ENCODE measurements at places on chromosomes 3 and 15.

- no peak for DNase-seq
Measured at GRCh38 chr3:190912736-190913135, 50.2 kb upstream of the GMNC start.

DNA sequence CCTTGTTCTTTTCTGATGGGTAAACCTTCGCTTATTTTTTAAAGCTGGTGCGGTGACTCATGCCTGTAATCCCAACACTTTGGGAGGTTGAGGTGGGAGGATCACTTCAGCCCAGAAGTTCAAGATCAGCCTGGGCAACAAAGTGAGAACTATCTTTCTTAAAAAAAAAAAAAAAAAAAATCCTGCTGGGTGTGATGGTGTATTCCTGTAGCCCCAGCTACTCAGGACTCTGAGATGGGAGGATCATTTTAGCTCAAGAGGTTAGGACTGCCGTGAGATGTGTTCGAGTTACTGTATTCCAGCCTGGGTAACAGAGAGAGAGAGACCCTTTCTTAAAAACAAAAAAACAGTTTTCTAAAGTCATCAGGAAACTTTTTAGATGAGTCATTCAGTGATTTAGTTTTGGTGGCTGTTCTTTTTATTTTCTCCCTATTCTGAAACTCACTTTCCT lies 37.7 kb downstream of the SLMAP start:
- no peak for DNase-seq

- no peak for DNase-seq
Measured at GRCh38 chr15:44441095-44441501, 13.7 kb downstream of the CTDSPL2 start.

DNA sequence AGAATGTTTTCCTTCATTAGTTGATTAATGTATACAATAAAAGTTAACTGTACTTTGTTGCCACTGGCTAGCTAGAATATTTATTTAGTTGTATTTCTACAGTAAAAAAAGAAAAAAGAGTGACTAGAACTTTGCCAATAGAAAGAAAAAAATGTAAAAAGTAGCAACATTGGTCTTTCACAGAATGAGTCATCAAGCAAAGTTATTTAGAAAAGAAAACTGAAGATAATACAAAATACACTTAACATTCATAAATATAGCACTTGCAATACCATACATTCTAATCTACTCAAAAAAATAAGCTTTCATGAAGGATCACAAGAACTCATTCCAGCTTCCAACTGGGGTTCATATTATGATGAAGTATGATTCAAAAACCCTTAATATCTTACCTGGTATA lies 83.4 kb downstream of the AQR start:
- DNase-seq, result no peak

DNA sequence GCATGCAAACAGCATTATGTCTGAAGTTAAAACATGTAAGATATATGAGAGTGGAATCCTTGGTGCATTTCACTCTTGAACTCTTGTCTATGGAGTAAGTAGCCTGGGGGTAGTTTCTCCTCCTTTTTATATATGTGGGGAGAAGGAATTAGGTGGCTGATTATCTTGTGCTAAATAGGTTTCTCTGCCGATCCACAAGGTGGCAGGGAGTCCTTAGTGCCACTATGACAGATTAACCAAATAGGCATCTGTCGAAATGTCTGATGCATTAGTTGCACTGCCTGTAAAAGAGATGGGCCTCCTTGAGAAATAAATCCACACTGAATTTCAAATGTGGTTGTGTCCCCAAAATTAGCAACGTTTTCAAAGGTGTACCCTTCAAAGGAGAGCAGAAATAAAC lies 170.1 kb downstream of the CNTN4 start:
- no peak for DNase-seq

DNA sequence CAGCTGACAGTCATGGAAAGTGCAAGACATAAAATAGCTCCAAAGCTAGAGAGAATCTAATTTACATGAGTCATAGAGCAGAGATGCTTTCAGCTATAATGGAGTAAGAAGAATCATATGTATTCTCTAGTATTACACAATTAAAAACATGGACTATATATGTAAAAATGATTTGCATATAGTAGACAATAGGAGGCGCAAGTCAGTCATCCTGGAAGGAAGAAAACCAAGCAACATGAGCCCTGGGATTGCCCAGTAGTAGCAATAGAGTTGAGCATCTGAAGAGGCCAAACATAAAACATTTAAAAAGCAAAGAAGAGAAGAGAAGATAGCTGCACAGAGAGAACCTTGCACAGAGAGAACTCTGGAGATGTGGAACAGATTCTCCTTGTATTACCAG lies 455.0 kb downstream of the EPHA3 start:
- DNase-seq, result no peak

- no peak for DNase-seq
Measured at GRCh38 chr3:69008980-69009379, 4.5 kb downstream of the EOGT start.

- no peak for DNase-seq
Measured at GRCh38 chr15:42688301-42688700, 48.6 kb downstream of the CDAN1 start.

- no peak for DNase-seq
Measured at GRCh38 chr3:66483006-66483405, 17.8 kb downstream of the LRIG1 start.

GRCh38 chr3:111915905-111916304 lies 56.8 kb downstream of the PHLDB2 start:
- DNase-seq, result no peak

DNA sequence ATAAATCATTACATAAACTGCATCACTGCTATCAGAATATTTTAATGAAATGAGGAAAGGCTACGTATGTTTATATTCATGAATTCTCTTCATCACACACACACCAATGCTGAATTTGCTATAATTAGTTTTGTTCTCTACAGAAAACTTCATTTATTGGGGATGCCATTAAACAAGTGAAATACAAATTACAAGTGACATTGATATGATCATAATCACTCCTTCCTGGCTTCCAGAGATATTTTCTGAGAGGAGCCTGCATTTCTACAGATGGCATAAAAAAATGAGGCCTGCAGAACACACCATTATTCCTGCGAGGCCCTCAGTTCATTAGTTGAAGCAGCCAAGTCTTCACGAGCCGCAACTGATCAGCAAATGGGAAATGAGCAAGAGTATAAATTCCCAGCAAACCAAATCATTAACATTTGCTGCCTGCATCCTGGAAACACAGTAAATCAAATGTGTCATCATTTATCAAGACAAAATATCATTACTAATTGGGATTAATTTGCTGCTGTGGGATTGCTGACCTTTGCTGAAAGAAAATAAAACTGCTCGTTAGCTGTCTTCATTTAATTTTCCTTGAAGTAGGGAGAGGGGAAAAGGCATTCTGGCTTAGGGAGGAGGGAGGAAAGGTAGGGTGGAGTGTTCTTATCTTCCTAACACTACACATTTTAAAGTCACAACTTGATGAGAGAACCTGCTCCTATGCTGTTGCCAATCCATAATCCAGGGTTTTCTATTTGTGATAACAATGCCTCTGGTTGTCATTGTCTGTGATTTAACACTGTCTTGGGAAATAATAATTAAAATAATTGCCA lies 921.9 kb downstream of the SQOR start:
- no peak for DNase-seq

- DNase-seq, result no peak
Measured at GRCh38 chr15:67097930-67098740, 32.7 kb downstream of the SMAD3 start.

- no peak for DNase-seq
Measured at GRCh38 chr15:37636736-37637135, 297.7 kb upstream of the TMCO5A start.

DNA sequence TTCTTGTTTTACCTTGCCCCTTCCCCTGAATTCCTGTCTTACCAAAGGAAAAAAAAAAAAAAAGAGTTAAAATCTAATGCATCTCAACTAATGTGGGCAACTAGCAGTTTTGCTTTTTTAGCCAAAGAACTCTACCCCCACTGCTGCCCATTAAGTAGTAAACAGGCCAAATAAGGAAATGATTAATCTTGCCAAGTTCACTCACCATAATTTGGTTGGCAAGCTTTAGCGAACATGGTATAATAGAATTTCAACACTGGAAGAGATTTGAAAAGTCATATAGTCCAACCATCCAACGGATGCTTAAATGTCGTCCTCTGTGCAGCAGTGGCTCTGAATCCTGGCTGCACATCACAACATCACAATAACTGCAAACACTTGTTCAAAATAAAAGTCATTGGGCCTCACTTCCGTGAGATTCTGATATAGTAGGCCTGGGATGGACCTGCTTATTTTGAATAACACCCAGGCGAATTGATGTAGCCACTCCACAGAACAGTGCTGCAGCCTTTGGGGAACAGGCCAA lies 142.0 kb upstream of the UBE2E1 start:
- DNase-seq, result no peak

- no peak for DNase-seq
Measured at GRCh38 chr15:31427411-31427810, 100.8 kb downstream of the KLF13 start.

DNA sequence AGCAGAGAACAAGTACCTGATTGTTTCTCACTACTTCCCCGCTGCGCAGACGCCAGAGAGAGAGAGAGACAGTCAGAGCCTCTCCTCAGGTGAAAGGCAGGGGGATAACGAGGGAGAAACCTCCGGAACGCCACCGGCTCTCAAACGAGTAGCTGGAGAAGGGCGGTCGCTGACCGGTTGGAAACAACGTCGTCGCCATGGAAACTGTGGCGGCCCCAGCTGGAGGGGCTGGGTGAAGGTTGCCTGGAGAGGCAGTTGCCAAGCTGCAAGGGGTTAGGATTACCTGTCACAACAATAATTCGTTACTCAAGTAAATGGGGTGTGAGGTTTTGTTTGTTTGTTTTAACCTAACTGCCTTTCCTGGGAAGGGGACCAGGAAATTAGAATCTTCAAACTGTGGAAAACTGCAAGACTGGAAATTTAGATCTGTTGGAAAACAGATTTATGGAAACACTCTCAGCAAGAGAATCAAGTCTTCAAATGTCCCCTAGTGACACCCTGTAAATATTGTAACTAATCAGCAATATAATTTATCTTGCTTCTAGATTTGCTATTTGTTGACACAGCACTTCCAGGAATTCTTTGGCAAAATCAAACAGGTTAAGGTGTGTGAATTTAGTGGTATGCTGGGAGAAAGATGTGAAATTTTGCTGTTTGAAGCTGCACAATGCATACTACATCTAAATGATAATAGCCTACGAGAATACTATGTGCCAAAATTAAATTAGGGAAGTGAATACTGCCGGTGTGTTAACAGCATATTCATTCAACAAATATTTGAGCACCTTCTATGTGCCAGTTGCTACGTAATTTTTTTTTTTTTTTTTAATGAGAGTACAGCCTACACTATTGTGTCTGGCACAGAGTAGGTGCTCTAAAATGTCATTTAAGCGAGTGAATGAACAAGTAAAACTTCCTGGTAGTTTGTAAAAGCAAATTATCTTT lies at the start of gene DNAH12:
Gene DNAH12 (minus strand): TSS at position 164 of the 945 bp plus-strand sequence. CDS start 1,474 bp downstream, outside the sequence.
- DNase-seq, result no peak

GRCh38 chr3:143897576-143898295 lies 49.5 kb upstream of the SLC9A9 start:
- DNase-seq, result no peak

DNA sequence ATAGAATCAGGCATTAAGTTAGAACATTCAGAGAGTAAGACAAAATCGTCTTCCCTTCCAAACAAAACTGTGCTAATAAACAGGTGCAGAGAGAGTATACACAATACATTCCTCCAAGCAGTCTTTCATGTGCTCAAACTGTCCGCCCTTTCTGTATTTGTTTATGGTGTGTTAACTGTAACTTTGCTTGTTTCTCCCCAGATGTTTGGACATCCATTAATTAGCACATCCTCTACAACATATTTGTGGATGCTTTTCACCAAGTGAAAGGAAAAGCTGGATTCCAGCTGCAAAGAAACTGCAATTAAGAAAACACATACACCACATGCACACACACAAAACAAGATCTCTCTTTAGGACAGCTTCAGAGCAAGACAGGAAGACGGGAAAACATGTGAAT lies 912.6 kb downstream of the NTRK3 start:
- no peak for DNase-seq

Data from cortex of kidney (tissue), 1 donor.